Effector CD4-positive, alpha-beta T cell (primary cell): ENCODE measurements at places on chromosomes 3 and 15.

DNA sequence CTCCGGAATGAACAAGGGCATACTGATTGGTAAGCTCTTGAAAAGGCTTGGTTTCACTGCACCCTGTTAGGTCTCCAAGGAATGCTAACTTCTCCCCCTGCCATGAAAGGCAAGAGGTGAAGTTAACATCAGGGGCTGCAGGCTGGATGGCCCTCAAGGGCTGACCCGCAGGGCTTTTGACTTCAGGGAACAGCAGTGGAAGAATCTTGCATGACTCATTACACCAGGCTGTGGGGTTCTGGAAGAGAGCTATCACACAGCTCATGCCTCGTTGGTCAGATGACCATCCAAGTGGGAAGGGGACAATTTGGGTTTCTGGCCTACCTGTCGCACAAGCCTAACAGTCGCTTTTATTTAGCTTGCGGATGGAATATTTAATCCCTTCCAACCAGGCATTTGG lies 23.6 kb upstream of the ATG7 start:
- no peak for DNase-seq

- no peak for DNase-seq
Observed at GRCh38 chr3:61268644-61269043, 17.4 kb upstream of the FHIT start.

- no peak for DNase-seq
Observed at GRCh38 chr3:195001961-195002861, 268.7 kb downstream of the XXYLT1 start.

GRCh38 chr3:30858894-30859389 lies 35.5 kb downstream of the GADL1 start:
- DNase-seq, result no peak

DNA sequence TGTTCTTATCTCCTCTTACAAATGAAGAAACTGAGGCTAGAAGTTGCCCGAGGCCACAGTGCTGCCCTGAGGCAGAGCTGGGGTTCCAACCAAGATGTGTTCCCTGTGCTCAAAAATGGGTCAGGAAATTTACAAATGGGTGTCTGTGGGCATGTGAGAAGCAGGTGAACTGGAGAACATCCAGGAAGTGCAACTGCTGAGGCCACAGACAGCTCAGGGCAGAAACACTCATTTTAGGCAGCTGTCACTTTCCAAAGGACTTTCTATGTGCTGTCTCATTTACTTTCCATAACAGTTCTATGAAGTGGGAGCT lies 47.2 kb upstream of the ATP2B2 start:
- no peak for DNase-seq

DNA sequence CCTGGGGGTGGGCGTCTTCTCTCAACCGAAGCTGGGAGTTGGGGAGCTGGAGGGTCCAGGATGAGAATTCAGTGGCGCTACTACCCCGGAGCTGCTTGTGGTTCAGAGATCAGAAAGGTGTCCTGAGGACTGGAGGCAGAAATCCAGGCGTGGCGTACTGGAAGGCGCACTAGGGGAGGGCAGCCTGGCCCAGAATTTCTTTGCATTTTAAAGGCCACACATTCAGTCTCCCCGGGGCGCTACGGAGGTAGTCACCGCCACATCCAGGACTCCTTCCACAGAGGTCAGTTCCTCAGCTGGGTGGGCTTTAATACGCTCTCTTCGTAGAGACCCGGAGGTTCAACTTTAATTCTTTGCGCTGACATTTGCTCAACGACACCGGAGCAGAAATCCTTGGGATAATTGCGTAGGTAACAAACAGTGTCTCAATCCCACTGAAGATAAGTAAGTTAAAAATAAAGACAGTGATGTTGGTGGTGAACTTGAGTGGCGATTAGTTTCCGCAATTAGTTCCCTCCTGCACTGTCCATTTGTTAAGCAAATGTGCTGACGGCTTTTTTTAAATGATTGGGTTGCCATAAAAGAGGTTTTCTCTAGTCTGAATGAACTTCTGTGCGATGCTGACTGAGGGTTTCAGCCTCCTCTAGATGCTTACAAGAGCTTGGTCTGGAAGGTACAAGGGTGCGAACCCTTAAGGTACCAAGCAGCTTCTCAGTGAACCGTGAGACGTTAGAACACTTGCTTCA lies 535 bp downstream of the MCTP2 start:
- no peak for DNase-seq

DNA sequence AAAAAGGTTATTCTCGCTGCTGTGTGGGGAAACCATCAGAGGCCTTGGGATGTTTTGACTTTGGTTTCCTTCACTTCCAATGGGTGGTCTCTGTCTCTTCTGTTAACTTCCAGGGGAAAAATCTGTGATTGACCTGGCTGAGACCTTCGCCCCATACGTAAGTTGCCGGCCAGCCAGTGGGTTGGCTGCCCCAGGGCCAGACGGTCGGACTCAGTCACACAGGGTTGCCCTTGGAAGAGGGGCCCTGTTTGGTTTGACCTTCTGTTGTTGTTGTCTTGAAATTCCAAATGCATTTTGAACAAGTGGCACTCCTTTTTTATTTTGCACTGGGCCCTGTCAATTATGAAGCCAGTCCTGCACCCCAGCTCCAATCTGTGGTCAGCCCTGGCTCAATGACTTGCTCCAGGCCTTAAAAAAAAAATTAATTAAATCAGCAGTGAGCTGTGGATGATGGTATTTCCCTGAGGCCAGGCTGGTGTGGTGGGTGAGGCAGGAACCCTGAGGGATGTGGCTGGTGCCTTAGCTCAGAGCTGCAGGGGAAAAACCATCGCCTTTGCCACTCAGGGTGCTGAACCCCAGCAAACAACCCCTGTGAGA lies 4.5 kb downstream of the FAM107A start:
- no peak for DNase-seq

GRCh38 chr3:33547101-33547500 lies 106.9 kb upstream of the UBP1 start:
- DNase-seq, result no peak

GRCh38 chr3:115040673-115041286 lies 106.3 kb downstream of the ZBTB20 start:
- peak; percentile 27 for DNase-seq

DNA sequence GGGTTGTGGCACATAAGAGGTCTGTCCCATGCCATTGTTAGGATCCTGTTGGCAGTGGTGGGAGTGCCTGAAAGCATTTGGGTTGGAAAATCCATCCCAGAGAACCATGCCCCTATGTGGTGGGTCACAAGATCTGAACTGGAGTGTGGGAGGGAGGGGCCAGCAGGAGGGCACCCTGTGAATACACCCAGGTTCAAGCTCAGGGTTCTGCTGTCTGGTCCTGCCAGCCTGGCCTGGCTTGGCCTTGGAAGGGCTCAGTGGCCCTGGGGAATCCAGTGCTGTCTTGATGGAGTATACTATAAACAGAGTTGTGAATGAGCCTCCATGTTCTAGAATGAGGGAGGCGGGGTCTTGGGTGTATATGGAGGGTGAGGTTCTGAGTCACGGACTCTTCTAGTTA lies 11.8 kb downstream of the ANKDD1A start:
- DNase-seq, result no peak

GRCh38 chr15:79970624-79971434 lies at the start of gene BCL2A1:
Gene BCL2A1 (minus strand): TSS chr15:79971196. CDS start chr15:79971119, 77 bp downstream.
- DNase-seq, result peak; percentile 44

DNA sequence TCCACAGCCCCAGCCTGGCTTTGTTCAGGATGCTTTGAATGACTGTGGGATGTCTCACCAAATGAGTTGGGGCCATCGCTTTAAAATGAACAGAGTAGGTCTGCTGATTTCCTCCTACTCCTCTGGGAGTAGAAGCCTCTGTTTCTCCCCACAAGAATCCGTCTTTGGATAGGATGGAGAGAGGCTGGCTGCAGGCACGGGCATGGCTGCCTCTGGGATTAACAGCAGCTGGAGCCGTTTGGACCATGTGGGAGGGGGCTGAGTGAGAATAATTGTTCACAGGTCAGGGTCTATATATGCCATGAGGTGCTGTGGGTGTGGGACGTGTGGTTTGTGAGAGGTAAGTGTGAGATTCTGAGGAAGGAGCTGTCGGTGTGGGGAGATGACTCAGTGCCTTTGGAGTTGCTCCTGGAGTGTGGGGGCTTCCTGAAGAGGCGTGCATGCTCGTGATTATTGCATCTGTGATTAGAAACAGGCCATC lies 48.0 kb upstream of the APEH start:
- DNase-seq, result no peak

DNA sequence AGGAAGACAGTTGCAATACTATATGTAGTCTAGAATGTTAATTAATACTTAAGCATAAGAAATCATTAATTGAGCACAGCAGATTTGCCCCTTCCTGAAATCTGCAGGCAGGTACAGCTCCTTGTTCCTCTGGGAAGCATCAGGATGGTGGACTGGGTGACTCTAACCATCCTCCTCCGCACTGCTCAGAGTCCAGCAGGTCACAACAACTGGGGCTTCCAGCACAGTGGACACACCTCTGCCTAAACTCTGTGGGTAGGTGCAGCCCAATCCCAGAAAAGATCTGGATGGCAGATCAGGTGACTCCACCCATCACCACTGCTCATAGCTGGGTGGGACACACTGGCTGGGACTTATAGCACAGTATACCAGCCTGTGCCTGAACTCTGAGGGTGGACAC lies 189.9 kb upstream of the TMCO5A start:
- DNase-seq, result no peak

DNA sequence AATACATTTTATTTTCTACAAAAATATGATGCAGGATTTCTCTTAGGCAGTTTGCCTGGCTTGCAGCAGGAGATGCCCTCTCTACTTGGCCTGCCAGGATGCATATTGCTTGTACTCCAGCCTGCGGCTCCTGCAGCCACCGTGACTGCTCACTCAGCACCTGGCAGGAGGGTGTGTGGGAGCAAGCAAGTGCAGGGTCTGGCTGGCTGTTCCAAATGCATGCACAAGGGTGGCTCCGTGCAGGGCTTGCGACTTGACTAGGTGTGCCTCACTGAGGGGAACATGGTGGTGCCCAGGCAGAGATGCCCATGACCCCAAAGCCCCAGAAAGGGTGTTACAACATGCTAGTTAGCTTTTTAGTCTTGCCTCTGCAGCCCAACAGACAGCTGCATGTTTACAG lies 1240.2 kb upstream of the ALCAM start:
- DNase-seq, result no peak

- DNase-seq, result no peak
Observed at GRCh38 chr3:69983546-69984265, 15.8 kb upstream of the SAMMSON start.

DNA sequence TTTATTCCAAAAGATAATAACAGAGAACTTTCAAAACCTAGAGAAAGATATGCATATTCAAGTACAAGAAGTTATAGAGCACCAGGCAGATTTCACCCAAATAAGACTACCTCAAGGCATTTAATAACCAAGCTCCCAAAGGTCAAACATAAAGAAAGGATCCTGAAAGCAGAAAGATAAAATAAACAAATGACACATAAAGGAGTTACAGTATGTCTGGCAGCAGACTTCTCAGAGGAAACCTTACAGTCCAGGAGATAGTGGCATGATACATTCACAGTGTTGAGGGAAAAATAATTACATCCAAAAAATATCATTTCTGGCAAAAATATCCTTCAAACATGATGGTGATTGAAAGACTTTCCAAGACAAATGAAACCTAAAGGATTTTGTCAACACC lies 185.8 kb upstream of the POU1F1 start:
- DNase-seq, result no peak

DNA sequence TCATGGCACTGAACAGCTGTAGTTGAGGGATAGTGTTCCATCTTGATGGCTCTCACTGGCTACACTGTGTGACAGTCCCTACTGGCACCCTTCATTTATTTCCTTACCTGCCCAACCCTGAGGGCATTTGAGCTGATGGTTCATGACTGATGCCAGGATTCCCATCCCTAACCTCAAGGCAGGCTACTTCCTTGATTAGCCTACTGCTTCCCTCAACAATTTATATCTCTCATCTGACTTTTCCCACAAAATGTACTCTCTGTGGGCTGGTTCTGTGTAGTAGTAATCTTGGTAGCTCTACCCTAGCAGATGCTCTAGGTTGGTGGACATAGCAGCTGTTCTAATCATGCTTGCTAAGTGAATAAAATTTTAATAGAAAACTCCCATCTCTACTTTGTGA lies 106.0 kb downstream of the THRB start:
- DNase-seq, result no peak

DNA sequence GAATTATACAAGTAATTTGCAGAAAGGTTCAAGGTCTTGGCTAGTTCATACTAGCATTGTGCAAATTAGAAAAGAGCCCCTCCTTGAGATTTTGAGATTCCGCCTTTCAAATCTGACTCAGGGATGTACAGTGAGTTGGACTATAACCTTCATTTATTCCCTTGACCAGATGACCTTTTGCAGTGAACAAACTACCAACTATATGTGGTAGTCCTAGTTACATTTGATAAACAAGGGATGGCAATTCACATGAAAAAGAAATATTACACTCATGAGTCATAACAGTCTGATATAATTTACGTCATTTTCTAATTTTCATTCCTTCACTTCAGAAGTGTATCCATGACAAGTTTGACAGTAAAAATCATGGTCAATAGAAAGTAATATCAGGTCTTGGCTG lies 860.4 kb downstream of the ROBO1 start:
- DNase-seq, result no peak

DNA sequence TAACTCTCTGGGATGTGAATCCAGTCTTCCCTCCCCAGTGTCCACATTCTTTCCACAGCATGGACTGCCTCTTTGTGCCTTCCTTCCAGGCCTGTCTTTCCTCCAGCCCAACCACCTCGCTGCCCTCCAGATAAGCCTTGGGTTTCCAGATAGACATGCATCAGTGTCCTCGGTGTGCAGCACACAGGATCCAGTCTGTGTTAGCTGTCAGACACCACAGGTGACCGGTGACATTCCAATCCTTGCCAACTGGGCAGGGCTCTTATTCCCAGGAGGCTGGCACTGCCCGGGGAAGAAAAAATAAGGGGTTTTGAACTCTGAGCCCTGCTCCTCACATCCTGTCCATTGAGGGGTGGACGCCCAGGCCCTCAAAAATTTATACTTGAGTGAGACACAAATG lies 6.0 kb upstream of the SLC6A1 start:
- DNase-seq, result no peak

GRCh38 chr3:120742849-120743365 lies 363 bp downstream of the GTF2E1 start:
- DNase-seq, result no peak

DNA sequence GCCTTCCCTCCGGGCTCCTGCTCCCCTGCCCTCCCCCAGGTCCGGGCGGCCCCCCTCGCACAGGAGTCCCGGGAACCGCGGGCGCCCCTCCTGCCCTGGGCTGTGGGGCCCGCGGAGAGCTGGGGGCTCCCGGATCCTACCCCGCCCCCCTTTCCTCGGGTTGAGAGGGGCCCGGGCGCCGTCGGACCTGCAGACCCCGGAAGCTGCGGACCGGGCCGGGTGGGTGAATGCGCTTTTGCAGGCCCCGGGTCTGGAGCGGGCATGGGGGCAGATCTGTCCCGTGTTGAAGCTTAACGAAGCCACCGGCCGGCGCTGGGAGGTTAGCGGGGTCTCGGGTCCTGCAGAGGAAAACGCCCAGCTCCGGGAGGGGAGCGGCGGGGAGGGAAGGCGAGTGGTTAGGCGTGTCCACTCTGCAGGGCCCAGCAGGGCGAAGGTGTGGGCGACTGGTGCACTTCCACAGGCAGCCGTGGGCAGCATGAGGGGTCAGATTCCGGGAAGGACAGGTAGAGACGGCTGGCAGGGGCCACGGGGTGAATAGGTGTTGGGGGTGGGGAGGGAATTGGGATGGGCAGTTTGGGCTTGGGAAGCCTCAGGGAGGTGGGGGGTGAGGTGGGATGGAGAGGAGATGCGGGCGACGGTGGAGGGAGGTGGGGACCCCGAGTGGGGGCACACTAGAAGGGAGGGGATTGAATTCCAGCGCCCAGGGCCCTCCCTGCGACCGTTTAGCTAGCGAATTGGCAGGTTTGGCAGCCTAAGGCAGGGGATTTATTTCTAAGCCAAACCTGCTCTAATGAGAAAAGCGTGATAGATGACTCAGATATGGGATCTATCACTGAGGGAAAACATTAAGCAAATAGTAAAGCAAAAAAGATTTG lies 635 bp downstream of the CD276 start:
- no peak for DNase-seq
